ENCODE measurements at places on chromosomes 2 and 18. TPM values are rescaled to one million over a fixed set of nuclear protein-coding genes. Genes with fewer than 3 reads are reported as not detected.

GRCh38 chr2:26297061-26297460 lies 48.9 kb upstream of the SELENOI start:
- no peak for DNase-seq

HOXD3 gene
- 5.2 TPM for polyA plus RNA-seq

DNA sequence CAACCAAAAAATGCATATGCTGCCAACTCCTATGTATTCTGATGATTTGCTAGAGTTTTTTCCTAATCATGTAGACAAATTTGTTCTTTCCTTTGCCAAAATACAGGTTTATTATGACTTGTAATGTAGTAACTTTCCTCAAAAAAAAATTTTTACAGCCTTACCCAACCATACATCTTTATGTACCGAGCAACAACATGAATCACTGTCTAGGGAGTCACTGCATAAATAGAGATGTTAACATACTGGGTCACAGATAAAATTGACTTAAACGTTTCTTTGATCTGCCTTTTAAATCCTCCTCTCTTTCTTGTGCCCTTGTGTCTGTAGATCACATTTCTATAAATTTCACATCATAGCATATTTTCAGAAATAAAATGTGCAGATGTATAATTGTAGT lies 143.6 kb downstream of the MBD2 start:
- DNase-seq: no peak

GRCh38 chr2:102789349-102790090 lies 27.7 kb downstream of the TMEM182 start:
- no peak for DNase-seq

C1QL2 gene
- polyA plus RNA-seq: not detected

GLI2 gene
- polyA plus RNA-seq: not detected

GALNT14 gene
- not detected for polyA plus RNA-seq

TBR1 gene
- polyA plus RNA-seq: not detected

CCDC85A gene
- 1.2 TPM for polyA plus RNA-seq

DNA sequence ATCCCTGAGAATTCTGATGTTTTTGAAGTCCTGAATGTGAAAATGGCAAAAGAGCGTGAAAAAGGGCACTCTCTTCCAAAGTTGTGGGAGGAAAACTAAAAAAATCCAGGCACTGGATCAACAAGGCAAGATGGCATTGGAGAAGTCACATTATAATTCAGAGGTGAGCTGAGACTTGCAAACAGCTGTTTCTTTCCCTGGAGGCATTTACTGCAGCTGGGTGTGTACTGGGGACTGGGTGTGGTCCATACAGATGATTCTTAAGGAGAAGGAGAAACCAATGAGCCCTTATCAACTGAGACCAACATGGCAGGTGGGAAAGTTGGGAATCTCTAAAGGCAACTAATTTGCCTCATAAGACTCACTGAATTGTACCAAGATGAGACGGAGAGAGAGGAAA lies 313.9 kb downstream of the TRIB2 start:
- DNase-seq: no peak

GRCh38 chr2:37713258-37713700 lies 41.8 kb upstream of the CDC42EP3 start:
- DNase-seq: no peak

MDH1 gene
- polyA plus RNA-seq: 237 TPM

- DNase-seq: no peak
These were observed 25.4 kb downstream of the SLC9A4 start for GRCh38 chr2:102498414-102498813.

ADD2 gene
- 1.7 TPM for polyA plus RNA-seq

GRCh38 chr18:13258921-13259320 lies 40.4 kb downstream of the LDLRAD4 start:
- no peak for DNase-seq

- DNase-seq: peak; percentile 70
These were observed 73.9 kb upstream of the LPIN2 start for GRCh38 chr18:3086871-3087270.

CDK5R2 gene
- polyA plus RNA-seq: 1.4 TPM

CYP1B1 gene
- 1.9 TPM for polyA plus RNA-seq

DNA sequence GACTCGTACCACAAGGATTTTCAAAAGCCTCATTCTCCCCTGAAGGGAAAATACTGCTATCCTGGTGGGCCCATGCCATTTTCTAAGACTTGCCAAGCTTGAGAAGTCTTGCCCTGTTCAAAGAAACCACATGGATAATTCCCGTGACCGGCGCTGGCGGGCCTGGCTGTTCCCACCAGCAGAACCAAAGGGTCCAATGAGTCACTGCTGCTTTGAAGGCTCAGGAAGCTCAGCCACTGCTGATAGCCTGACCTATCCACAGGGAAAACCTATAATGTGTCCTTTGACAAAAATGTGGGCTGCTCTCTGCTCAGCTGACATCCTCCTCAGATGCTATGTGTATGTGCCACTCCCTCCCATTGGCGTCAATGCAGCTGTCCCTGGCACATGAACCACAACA lies 137.9 kb upstream of the RAB12 start:
- DNase-seq: no peak

- DNase-seq: no peak
These were observed 4.5 kb upstream of the C2orf74 start for GRCh38 chr2:61157371-61158003.

TRPM8 gene
- not detected for polyA plus RNA-seq

DNA sequence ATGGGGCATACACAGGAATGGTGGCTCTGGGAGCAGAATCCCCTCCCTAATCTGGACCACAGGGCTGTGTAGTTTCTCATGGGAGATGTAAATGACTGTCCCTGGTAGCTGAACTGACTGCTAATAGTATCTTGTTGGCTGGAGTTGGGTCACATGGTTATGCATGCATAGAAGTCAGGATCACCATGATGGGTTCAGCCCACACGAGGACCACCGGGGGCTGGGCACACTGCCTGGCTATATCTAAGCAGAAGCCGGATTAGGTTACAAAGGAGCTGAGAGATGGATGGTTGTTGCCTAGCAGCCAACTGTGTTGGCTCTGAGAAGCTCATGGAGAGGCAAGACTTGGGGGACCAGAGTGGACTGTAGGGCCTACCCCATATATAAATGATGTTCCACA lies 6.7 kb upstream of the MAP3K2 start:
- DNase-seq: no peak

- DNase-seq: no peak
These were observed 27.9 kb downstream of the MGAT4A start for GRCh38 chr2:98702858-98703620.

DNA sequence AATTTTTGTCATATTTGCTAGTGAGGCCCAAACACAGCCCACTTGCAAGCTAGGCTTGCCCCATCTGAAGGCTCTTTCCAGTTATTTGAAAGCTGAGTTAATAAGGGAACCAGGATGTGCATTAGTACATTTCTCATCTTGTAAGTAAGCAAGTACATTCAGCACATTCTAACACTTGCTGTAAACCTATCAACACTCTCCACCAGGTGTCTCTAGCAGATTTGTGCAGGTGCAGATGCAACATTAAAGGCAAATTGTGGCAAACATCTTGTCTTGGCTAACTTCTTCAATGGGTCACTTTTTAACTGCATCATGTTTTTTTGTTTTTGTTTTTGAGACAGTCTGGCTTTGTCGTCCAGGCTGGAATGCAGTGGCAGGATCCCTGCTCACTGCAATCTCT lies 25.3 kb upstream of the MFSD6 start:
- peak; percentile 79 for DNase-seq

RGPD5 gene
- 4.9 TPM for polyA plus RNA-seq

DNA sequence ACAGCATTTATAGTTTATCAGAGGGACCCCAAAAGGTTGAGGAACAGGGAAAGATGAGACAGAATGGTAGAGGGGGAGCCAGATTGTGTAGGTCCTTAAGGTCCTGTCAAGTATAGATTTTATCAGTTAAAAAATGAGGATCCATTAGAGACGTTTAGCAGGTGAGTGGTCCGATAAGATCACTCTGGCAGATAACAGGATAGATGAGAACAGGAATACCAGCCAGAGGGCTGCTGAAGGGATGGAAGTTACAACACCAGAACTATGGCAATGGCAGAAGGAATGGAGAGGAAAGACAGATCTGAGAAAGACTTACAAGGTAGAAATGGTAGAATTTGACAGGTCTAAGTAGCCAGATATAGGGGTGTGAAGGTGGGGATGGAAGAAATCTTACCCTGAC lies 141.7 kb downstream of the CDH20 start:
- no peak for DNase-seq

- DNase-seq: no peak
These were observed 45.7 kb downstream of the STAT4 start for GRCh38 chr2:191105082-191105481.

DNA sequence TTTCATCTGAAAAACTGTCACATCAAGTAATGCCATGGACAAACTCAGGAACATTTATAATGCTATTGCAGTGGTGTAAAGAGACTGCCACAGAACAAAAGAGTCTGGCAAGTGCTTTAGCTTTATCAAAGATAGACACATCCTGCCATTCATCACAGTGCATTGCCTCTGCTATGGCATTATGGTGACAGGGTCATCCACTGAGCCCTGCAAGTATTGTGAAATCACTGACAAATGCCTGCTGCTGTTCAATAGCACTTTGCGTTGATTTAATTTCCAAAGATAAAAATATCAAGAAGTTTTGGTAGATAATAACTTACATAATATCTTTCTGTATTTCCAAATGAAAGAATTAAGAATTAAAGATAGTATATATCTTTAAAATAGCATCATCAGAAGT lies 38.7 kb downstream of the NYAP2 start:
- DNase-seq: no peak

DNA sequence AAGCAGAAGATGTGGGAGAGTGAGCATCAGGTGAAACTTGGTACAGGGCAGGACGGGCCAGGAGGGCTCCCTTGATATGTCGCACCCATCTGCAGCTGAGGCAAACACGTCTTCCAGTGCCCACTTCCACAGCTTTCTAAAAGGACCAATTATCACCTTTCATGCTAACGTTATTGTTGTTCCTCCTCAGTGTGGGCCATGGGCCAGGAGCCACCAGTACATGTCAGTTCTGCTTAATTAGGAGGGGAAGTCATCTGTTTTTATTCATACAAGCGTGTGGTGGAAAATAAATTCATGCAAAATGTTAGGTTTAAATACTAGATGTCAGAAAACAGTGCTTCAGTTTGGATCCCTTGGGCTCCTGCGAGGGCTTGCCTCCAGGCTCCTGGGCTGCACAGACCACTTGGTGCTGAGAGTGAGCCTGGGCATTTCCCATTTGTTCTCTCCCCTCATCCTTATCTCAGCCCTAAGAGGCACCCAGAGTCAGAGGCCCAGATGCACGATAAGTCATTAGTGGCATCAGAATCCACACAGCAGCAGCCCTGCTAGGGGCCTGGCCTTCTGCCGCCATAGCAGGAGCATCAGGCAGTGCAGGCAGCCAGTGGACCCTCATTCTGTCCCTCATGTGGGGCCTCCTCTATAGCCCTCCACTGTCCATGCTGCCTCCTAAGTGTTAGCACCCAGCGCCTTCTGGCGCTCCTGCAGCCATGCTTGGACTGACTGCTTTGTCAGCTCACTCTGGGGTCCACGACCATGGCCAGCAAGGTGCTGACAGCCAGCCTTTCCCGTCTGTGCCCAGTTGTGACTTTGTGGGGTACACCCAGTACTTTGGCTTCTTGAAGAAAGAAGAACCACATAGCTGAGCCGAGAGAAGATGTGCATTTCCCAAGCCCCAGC lies 539.8 kb upstream of the RAB6C start:
- DNase-seq: no peak

GRCh38 chr2:188576651-188577050 lies 285.0 kb downstream of the GULP1 start:
- no peak for DNase-seq

GRCh38 chr2:152594022-152594766 lies 123.1 kb downstream of the PRPF40A start:
- no peak for DNase-seq

IL36RN gene
- polyA plus RNA-seq: not detected

DNA sequence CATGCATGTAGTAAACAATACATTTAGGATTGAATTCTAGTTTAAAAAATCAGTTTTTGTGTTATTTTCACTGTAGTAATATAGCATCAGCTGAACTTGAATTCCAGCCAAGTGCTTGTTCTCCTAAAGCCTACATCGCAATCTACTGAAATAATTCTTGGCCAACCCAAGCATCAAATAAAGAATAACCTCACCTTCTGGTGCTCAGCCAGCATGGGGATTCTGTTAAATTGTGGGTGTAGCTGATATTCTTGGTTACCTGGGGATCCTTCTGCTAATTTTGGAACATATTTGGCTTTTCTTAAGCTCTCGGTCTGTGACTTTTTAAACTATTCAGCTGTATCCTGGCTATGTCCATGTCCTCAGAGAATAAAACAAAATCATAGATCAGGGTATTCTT lies 248.8 kb downstream of the NRXN1 start:
- no peak for DNase-seq

AFF3 gene
- polyA plus RNA-seq: 0.27 TPM

GRCh38 chr2:72576459-72576858 lies 249.4 kb downstream of the EXOC6B start:
- no peak for DNase-seq

DNA sequence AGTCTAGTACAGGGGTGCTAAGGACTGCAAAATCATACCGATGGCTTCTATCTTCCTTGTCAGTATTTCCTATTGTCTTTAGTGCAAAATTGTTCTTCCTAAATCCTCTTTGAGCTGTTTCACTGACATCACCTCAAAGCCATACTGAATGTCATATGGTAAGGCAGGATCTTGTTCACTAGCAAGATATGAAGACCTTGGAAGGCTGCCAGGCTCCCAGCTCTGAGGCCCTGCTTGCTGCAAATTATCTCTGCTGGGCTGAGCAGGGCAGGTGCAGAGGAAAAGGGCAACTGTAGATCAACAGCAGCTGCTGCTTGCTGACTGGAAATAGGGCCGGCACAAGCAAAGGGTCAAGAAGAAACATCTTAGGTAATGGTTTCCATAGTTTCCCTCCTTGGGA lies 58.2 kb downstream of the PMAIP1 start:
- peak; percentile 95 for DNase-seq

CHN1 gene
- 2.7 TPM for polyA plus RNA-seq

- no peak for DNase-seq
These were observed 83.4 kb upstream of the NDUFV2 start for GRCh38 chr18:9019135-9019534.

MYO3B gene
- polyA plus RNA-seq: 0.81 TPM

MC4R gene
- polyA plus RNA-seq: not detected

UGT1A10 gene
- 18.1 TPM for polyA plus RNA-seq

DNA sequence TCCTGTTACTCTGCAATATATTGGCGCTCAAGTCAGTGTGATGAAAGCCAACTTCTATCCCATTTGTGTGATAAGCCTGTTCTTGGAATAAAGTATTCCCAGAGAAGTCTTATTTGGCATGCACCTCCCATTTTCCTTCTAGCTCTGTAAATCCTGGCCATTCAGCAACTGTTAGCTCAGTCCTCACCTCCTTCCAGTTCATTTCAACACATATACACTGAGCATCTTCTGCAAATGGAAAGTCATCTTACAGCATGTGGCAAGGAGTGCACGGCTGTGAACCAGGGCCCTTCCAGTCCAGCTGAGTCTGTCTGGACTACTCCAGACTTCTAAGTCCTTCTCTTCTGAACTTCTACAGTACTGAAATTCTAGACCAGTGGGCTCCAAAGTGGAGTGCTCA lies 53.1 kb downstream of the SPATS2L start:
- DNase-seq: no peak

GALNT13 gene
- polyA plus RNA-seq: 0.21 TPM
